ENCODE measurements at places on chromosomes 7 and 10.

DNA sequence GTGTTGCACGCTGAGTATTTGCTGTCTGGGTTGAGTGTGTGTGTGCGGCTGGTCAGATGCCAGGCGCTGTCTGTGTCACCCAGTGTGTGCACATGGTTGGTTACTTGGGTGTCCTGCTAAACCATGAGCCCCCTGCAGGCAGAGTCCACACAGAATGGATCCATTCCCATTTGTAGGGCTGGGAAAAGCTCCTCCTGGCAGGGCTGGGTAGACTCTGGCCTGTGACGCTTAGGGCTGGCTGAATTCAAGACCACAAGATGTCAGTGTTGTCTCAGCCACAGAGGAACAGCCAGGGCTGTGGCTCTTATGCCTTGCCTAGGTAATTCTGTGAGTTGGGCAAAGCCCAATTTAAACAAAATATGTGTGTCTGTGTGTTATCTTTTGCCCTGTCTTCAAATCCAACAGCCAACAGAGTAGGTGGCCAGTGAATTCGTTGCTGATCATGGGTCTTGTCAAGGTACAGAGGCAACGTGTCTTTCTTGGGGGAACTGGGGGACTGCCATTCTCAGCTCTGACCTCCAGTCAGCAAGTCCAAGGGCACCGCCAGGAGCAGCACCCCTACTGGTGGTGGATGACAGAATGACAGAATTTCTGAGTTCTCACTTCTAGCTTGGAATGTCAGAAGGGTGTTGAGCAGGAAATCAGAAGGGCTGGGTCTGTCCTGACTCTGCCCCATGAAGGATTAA is 285.1 kb downstream of the CCSER2 start:
- DNase-seq: no peak

- DNase-seq: no peak
Observed at GRCh38 chr10:79066411-79067240, 2.1 kb upstream of the ZMIZ1 start.

DNA sequence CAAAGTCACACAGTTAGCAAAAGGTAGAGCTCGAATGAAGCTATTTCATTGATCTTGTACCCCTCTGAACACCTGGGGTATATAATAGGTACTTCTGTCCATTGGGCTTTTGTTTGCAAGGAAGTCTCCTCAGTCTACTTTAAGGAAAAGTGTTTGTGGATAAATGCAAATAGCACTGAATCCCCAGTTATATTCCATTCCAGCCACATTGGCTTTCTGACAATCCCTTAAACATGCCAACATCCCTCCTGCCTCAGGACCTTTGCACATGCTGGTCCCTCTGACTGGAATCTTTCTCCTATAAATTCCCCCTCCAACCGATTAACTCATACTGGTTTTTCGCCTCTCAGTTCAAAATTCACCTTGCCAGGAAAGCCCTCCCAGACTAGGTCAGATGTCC is 17.1 kb downstream of the DUSP5 start:
- DNase-seq: no peak

DNA sequence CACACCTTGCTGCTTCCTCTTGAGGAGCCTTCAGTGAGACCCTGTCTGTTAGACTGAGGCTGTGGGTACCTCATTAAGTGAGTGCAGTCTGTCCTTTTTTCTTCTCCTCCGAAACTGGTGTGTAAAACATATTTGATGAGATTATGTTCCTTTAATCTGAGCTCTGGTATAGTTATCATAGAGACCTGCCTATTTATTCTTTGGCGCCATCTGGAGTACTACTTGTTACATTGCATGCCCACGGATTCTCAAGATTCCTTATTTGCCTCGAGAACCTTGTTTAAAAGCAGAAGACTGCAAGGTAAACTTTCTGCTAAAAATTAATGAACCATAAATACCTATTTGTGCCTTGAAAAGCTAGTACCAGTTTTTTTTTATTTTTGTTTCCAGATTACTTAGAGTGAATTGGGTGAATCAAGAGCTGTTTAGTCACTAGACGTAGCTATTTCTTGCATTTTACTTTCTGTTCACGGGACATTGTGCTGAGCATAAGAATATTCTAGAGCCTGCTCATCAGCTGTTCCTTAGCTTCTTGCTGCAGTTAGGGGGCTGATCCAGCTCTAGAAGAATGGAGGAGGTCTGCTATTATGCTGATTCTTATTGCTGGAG is 16.9 kb upstream of the STMP1 start:
- DNase-seq: no peak

DNA sequence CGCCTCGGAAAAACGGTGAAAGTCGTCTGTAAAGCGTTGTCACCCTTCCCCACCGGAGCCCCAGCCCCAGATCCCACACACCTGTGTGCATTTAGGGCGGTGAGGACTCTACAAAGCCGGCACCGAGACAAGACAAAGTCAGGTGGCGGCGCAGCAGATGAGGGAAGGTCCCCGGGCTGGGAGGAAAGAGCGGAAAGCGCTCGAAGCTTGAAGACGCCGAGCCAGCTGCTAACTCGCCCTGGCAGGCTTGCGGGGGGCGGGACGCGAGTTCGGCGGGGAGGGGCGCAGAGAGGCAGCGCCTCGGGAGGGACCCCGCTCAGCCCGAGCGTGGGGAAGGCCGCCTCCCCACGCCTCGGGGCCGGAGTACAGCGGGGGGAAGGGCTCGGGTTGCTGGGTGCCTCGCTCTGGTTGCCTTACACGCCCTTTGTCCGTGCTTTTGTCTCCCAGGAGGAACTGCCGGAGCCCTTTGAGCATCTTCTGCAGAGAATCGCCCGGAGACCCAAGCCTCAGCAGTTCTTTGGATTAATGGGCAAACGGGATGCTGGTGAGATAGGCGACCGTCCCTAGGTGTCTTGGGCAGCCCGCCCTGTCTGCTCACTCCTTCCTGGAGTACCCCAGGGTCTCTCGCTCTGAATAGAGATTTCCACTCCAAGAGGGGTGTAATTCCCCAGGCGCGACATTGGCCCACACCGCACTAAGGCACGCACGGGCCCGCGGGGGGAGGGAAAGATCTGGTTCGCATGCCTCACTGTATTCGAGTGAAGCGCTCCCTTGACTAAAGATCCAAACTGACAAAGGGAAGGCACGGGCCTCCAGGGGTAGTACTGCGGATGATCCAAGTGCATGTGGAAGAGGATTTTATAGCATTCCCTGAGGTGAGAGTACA is 1.6 kb downstream of the TAC1 start:
- DNase-seq: no peak

GRCh38 chr10:97543025-97543546 is 29.5 kb upstream of the ANKRD2 start:
- DNase-seq: peak; percentile 10

GRCh38 chr7:46178661-46179060 is 257.6 kb upstream of the IGFBP3 start:
- no peak for DNase-seq

DNA sequence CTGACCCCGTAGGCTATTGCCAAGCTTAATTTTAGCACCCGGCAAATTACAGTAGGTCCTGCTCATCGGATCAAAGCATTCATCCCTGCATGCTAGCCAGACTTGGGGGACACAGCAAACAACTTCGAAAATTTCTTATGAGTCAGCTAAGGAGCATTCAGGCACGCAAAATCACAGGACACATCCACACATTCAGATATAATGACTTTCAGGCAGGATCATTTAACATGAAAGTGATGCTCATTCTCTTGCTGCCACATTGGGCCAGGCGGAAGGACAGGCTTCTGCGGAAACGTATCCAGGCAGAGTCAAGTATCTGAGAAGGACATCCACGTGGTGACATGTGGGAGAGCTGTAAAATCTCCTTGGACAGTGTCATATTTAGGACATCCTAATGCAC is 474.0 kb upstream of the NRP1 start:
- no peak for DNase-seq

GRCh38 chr10:88386204-88386788 is 196.8 kb downstream of the RNLS start:
- no peak for DNase-seq

DNA sequence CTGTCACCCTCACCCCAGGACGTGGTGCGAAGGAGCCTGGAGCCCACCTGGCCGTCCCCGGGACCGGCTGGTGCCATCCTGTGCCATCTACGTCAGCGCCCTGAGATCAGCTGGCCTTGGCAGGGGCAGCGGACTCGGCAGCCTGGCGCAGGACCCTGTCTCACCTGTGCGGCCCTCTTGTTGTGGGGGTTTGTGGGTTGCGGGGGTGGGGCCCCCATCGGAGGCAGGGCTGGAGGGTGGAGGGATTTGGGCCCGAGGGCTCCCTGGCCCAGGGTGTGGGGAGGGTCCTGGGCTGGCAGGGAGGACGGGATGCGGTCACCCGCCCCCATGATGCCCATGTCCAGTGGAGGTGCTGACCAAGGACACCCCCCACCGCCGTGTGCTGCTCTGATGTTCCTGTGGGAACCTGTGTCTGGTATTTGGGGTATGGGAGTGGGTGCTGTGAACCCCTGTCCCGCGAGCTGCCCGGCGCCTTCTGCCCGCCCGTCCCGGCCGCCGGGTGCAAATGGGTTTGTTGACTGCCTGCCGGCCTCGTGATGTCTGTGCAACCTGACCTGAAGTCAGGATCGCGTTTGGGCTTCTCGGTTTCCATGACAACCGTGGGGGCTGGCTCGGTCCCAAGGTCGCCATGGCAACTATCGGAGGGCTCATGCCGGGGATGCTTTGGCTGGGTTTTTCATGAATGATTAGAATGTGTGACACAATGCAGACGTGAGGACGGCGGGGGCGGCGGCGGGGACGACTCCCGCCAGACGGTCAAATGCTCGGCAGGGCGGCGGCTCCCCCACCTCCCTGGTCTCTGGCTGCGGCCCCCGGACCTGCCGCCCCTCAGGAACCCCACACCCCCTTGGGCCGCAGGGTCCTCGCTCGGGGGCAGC is 7.3 kb downstream of the MAFK start:
- no peak for DNase-seq

- DNase-seq: no peak
Observed at GRCh38 chr7:71548746-71549145, 416.8 kb downstream of the GALNT17 start.

- no peak for DNase-seq
Observed at GRCh38 chr7:53466371-53466770, 430.9 kb downstream of the POM121L12 start.

DNA sequence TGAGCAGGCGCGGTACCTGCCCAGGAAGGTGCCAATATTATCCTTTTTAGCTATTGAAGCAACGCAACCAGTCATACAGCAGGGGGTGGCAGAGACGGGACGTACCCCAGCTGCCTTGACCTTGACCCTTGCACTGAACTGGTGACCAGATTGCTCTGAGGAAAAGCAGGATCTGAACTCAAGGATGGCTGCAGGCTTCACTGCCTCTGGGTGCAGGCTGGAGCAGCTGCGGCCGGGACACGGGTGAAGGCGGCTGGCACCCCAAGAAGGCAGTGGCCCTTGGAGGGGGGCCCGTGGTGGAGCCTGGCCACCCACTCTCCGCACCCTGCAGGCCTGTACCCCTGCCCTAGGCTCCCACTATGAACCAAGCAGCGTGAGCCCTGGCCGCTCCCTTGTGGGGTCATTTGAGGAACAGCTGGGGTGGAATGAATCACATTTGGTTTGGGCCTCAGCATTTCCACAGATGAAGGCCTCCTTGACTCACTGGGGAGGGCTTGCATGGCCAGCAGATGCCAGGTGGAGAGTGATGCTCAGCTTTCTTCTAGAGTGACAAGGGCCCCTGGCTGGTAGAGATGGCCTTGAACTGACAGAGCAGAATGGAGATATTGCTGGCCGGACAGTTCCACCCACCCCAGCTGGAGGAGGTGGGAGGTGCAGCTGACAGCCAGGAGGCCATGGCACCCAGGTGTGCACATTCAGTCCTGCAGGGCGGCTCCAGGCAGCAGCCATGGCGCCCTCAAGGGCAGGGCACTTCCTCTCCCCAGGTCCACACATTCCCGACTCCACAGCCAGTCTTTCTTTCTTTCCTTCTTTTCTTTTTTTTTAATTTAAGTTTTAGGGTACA is 218.7 kb downstream of the WDR37 start:
- no peak for DNase-seq

DNA sequence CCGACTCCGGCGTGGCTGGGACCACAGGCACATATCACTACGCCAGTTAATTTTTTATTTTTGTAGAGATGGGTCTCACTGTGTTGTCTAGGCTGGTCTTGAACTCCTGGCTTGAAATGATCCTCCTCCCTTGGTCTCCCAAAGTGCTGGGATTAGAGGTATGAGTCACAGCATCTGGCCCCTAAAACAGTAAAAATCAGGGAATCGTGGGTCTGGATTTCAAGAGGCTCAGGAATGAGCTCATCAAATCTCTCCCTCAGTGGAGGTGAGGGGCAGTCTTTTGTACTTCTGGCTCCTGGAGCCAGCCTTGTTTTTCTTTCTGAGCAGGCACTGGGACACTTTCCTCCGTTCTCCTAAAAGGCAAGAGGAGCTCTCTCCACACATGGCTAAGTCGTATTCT is 32.1 kb upstream of the RHEB start:
- no peak for DNase-seq

- DNase-seq: no peak
Observed at GRCh38 chr10:44425466-44425865, 40.6 kb upstream of the CXCL12 start.

DNA sequence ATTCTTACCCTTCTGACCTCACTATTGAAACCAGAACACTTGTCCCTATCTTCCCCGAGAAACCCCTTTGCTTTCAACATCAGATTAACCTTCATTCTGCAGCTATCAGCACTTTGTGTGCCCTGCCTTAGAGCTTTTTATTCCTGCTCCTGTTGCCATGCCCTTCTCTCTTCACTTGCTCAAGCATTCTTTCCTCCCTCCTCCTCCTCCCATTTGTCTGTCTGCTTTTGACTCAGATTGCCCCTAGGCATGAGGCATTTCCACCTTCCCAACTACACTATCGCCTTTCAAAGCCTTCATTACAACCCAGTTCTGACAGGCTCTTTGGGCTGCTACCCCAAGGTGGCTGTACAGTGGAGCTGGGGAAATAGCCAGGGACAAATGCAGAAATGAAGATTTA is 143.3 kb downstream of the SLC25A13 start:
- no peak for DNase-seq

- DNase-seq: no peak
Observed at GRCh38 chr10:91034042-91034441, 113.2 kb upstream of the ANKRD1 start.

DNA sequence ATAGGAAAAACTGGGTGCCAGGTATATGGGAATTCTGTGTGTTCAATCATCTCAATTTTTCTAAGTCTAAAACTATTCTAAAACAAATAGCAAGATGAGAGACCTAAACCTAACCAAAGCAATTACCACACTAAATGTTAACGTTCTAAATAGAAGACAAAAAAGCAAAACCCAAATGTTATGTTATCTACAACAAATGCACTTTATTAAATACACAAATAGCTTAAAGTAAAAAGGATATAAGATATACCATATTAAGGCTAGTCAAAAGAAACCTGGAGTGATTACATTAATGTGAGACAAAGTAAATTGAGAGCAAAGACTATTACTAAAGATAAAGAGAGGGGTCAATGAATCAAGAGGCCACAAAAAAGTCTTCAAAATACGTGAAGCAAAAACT is 81.4 kb downstream of the LARP4B start:
- DNase-seq: no peak
